Spinal cord (tissue), 10 donors: ENCODE measurements at places on chromosomes 1 and 21. TPM values are rescaled to one million over a fixed set of nuclear protein-coding genes. Genes with fewer than 3 reads are reported as not detected.

Gene SEC16B
- polyA plus RNA-seq, result 2.5 TPM

Gene ANXA9
- polyA plus RNA-seq, result 8.3 TPM

Gene LIN9
- 6.2 TPM for polyA plus RNA-seq

Gene LCE3D
- not detected for polyA plus RNA-seq

Gene GUCA2B
- polyA plus RNA-seq, result not detected

Gene ACTL8
- 0.23 TPM for polyA plus RNA-seq

Gene NGF
- polyA plus RNA-seq, result 4.3 TPM

Gene ADCY10
- 0.32 TPM for polyA plus RNA-seq

Gene OR6P1
- polyA plus RNA-seq, result not detected
